ENCODE measurements at places on chromosomes 1 and 21. TPM values are rescaled to one million over a fixed set of nuclear protein-coding genes. Genes with fewer than 3 reads are reported as not detected.

Gene LRRC53
- not detected for total RNA-seq

DNA sequence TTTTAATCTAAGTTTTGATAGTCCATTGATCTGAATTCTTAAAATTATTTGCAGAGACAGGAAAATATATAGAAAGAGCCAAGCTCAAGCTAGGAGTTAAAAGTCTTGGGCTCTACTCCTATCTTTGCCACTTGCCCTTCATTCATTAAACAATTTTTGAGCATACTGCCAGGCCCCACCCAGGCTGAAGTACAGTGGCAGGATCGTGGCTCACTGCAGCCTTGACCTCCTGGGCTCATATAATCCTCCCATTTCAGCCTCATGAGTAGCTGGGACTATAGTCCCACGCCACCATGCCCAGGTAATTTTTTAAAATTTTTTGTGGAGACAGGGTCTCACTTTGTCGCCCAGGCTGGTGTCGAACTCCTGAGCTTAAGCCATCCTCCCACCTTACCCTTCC is 8.2 kb downstream of the TRMT13 start:
- no peak for DNase-seq

Gene ALPL
- 1.3 TPM for total RNA-seq

DNA sequence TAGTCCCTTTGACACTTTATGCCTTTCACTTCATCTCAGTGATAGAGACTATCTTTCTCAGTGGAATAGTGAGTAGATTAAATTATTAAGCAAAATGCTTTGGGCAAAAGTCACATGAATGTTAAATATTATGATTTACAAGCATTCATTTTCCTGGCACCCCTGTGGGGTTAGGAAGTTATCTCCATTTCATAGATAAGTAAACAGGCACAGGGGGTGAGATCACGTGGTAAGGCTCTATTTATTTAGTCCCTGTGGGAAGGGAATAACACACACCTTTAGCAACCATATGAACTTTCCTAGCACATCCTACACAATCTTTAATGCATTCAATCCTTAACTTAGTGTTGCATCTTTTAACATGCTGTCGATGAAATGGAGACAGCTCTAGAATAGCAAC is 12.3 kb downstream of the PSMB2 start:
- DNase-seq = no peak

Measured in fibroblast of villous mesenchyme (primary cell).